ENCODE measurements at places on chromosomes 3 and 15.
A peak's percentile ranks its signal among the peaks of the same experiment; 100 is the strongest.

GRCh38 chr15:38996111-38996631, 431.6 kb upstream of the RASGRP1 start:
- DNase-seq: no peak

DNA sequence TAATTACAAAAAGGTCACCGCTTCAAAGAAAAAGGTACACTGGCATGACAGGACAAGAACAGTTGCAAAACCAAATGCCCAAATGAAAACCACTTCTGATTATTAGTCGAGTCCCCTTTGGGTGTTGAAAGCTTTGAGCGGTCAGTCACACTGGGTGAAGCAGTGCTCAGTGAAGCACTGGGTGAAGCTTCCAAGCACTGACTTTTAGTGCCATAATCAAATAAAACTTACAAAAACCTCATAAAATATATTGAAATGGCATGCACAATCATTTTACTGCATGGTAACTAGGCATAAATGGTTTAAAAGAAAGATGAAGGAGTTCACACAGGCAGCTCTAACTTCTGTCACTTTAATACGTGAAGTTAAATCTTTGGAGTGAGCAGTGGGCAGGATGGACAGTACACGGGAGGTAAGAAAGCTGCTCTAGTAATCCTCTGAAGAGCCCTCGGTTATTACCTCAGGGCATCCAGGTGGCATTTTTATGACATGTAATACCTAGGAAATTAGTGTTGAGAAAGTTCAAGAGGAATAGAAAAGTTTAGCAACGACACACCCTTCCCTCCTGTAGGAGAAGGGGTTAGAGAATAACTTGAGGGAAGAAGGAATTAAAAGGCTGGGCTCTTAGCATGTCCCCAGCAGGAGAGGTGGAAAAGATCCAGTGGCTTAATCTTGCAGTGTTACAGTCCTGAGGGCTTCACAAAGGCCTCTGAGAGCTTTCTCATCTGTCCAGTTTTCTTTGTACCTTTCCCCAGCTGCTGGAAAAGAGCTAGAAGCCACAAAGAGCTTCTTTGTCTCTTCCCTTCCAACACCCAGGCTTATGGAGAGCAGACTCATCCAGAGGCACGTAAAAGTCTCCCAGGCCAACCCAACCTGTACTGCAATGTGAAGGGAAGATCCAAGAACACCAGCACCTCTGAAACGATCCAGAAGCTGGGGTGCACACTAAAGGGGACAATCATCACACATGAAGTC, 64.9 kb upstream of the MYO5C start:
- no peak for DNase-seq

DNA sequence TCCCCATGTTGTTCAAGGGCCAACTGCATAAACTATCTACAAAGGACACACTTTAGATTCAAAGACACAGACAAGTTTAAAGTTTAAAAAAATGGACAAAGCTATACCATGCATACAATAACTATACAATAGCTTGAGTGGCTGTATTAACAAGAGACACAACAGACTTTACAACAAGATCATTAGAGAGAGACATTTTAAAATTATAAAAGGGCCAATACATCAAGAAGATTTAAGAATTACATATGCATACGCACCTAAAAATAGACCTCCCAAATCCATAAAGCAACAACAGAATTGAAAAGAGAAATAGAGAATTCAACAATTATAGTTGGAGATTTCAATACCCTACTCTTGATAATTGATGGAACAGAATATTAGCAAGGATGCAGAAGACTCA, 79.4 kb downstream of the XXYLT1 start:
- no peak for DNase-seq

GRCh38 chr3:134867277-134867676, 72.2 kb downstream of the EPHB1 start:
- DNase-seq: no peak

- no peak for DNase-seq
Measured at GRCh38 chr3:144403040-144403457, 431.4 kb downstream of the DIPK2A start.

DNA sequence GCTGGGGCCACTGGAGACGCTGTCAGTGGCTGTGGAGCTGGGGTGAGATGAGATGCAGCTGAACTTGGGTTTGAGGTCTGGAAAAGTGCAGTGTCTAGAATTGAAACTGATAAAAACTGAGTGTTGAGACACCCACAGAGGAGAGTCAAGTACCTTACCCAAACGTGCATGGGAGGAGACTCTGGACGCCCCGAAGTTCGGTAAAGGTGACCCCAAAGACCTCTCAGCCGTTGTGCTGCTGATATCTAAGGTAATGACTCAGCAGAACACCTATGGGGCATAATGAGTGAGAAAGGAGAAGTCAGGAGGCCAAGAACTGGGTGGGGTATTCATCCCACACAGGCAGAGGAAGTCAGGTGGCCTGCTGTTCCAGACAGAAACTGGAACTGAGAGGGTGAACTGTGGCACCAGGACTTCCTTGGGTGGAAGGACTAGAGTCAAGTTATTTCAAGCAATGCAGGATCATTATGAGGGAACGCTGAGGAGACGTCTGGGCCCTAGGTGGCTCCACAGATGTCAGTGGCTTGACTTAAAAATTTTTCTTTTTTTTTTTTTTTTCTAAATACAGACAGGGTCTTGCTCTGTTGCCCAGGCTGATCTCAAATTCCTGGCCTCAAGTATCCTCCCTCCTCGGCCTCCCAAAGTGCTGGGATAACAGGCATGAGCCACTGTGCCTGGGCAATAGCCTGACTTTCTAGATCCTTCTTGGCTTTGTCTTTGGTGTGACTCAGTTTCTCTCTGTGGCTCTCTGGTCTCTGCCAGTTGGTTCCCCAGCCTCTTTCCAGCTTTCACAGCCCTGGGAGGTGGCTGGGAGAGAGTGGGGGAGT, 67.6 kb upstream of the GCNT3 start:
- DNase-seq: no peak

DNA sequence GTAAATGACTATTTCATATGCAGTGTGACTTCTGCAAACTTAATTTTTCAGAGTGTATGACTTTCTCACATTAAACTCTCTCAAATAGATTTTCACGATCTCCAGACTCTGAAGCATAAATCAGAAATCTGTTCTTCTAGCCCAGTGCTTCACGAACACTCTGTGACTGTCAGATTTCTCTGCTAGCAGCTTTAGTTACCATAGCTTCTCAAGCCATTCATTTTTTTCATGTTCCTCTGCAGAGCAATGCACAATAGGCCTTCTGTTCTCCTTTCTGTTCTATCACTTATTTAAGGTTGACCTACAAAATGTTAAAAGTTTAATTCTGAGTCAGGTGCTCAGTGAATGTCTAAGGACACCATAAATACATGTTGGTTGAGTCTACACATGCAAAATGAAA, 1102.2 kb downstream of the TUSC7 start:
- DNase-seq: no peak

DNA sequence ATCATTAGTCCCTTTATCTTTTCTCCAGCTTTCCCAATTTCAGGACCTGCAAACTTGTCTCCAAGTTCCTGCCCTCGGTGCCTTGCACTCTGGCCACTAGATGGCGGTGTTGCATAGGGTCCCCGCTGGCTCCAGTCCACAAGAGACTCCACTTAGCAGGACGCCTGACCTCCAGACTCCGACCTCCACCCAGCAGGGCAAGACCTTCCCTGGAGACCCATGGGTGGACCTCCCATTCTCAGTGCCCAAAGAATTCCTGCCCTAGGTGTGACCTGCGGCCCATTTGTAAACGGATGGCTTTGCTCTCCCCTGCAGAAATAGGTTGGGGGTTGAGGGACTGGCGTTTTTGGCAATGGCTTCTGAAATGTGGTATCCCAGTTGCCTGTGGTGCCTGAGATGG, 82.6 kb downstream of the LSM3 start:
- peak; percentile 22 for DNase-seq

DNA sequence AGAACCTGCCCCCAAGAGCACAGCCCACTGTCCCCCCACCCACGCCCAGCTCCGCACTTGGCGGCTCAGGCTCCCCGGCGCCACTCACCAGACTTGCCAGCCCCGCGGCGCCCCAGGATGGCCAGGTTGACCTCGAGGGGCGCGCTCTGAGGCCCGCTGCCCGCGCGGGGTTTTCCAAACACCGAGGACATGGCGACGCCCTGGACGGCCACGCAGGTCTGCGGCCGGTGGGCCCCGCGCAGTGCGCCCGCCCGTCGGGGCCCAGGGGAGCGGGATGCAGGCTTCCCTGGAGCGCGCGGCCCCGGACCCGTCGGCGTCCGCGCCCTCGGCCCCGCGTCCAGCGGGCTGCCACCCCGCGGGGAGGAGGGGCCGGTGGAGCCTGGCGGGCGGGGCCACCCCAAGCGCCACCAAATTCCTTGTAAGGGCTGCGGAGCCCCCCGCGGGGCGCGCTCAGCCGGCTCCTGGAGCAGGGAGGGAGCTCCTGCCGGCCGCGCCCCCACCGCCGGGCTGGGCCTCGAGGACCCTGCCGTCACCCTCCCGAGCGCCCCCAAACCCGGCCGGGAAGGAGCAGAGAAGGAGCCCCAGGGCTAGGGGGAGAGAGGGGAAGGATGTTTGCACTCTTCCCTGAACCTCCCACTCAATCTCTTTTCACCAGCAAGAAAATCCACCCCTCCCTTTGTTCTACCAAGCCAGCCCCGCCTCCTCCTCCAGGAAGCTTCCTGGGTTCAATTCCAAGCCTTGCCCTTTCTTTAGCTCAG, at the start of gene RASL12:
Gene RASL12 (minus strand): TSS at position 347 of the 758 bp plus-strand sequence. CDS start 156 bp downstream, at position 191.
- no peak for DNase-seq
